Mesenteric fat pad (tissue), 1 donor: ENCODE measurements at places on chromosomes 1 and 21.

GRCh38 chr1:159879136-159879535, 16.7 kb upstream of the VSIG8 start:
- DNase-seq, result no peak

- no peak for DNase-seq
Observed at GRCh38 chr1:237041461-237041794, 556 bp upstream of the RYR2 start.

DNA sequence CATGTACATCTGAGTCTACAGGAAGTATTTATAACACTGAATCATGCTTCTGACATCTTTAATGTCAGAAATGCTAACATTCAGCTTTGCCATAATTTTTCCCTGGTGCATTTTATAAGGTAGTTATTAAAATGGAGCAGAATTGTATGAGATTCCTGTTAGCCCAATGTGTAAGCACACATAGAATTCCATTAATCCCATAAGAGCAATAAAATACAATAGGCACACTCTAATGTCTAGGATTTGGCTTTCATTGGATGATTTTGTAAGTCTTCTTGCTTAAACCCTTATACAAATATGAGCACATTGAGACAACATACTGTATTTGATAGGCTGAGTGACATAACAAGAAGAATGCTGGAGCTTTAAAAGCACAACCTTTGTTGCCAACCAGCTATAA, 256.4 kb downstream of the HMCN1 start:
- no peak for DNase-seq

DNA sequence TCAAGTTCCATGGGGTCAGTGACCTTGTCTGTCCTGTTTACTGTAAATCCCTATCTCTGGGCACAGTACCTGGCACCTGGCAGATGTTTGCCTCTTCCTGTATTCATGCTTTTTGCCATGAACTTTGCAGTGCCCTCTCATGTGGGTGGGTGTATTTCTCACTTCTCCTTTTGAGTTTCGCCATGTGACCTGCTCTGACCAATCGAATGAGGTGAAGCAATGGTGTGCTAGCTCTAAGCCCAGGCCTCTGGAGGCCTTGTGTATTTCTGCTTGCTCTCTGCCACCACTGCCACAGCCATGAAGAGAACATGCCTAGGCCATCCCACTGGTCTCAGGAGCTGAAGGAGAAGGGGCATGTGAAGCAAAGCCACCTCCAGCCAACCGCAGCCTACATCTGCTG, 185.5 kb upstream of the ZC3H12A start:
- DNase-seq, result no peak

GRCh38 chr1:207463571-207463970, 9.4 kb downstream of the CR2 start:
- DNase-seq, result no peak

DNA sequence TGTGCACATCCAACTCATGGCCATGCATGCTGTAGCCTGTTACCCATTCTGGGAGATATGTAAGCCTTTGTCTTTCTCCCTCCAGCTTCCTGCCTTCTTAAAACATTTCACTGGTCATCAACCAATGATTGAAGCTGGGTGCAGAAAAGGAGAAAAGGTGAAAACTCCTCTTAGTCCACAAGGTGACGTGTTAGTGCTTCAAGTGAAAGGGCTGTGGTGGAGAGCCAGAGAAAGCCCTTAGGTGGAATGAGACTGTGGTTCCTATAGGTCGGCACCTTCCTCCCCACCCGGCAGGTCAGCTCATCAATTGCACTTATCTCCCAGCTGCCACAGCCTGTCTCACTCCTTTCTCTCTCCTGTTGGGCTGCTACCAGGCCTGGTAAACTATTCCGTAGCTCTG, 30.4 kb downstream of the ERG start:
- no peak for DNase-seq

DNA sequence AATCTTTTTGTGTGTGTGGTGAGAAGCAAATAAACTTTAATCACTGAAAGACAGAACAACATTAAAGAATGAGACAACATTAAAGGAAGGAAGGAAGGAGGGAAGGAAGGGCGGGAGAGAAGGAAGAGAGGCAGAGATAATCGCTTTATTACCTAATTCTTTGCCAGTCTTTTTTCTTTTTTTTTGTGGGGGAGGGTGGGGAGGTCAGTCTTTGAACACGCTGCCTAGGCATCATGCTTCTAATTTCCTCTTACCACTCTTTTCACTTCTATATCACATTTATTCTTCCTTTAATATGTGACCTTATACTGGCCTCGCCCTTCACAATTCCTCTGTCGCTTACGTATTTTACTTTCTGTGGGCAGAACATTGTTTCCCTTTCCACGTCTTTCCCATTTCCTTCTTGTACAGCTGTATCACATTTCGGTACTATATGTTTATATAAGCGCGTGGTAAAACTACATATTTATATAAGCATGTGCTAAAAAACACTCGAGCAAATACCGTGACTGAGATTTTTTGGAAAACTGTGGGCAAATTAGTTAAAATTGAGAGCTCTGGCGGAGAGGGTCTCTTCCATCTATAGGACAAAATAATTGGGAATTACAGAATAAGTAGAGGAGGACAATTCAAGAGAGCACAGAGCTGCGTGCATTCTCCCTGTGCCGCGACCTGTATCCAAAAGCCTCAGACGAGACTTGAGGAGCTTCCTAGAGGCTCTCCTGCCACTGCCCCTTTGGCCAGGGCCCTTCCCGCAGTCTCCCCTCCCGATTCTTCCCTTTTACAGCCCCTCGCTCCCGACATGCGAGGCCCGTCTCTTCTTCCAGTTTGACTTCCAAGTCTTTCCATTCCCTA, 823 bp upstream of the PRKAA2 start:
- DNase-seq, result no peak

DNA sequence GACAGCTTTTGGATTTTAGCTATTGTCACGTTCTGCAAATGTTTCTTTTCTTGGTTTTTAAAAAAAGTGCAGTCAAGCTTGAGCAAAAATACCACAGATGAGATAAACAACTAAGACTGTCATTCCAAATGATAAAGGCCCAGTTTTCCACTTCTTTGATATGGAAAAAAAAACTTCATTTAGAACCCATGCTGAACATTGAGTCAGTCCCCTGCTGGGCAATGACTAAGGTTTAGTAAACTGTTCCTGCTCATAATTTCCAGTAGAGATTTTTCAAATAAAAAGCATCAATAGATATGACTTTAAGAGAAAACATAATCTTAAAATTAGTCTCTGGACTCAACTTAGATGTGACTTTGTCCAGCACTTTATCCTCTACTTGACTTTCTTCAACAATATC, 167.9 kb upstream of the C8B start:
- no peak for DNase-seq

- DNase-seq, result no peak
Observed at GRCh38 chr1:35753626-35754260, 16.0 kb downstream of the CLSPN start.

DNA sequence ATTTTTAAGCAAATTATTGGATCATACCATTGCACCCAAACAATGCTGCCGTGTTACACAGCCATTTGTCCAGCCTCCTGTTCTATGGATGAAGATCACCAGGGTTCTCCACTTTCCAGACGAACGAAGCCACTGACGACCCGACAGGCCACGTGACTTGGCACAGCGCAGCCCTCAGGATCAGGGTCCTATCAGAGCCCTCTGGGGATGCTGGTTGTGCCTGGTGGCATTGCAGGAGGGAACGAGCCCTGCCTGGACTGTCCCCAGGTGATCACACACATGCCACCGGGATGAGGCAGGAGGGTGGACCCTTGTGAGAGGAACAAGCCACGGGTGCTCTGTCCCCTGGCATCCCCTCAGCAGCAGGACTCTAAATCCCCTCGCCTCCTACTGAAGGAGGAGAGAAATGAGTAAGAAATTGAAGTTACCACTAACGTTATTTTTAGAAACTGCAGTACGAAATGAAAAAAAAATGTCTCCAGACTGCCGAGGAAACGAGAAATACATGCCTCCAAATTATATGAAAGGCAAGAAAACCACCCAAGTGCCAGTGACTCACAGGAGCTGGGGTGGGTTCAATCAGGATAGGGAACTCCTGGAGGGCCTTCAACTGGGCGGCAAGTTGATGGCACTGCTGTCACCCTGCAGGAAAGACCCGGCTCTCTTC, 58.7 kb upstream of the PDE9A start:
- peak; percentile 68 for DNase-seq

GRCh38 chr1:230376296-230376695, 49.8 kb downstream of the PGBD5 start:
- no peak for DNase-seq

DNA sequence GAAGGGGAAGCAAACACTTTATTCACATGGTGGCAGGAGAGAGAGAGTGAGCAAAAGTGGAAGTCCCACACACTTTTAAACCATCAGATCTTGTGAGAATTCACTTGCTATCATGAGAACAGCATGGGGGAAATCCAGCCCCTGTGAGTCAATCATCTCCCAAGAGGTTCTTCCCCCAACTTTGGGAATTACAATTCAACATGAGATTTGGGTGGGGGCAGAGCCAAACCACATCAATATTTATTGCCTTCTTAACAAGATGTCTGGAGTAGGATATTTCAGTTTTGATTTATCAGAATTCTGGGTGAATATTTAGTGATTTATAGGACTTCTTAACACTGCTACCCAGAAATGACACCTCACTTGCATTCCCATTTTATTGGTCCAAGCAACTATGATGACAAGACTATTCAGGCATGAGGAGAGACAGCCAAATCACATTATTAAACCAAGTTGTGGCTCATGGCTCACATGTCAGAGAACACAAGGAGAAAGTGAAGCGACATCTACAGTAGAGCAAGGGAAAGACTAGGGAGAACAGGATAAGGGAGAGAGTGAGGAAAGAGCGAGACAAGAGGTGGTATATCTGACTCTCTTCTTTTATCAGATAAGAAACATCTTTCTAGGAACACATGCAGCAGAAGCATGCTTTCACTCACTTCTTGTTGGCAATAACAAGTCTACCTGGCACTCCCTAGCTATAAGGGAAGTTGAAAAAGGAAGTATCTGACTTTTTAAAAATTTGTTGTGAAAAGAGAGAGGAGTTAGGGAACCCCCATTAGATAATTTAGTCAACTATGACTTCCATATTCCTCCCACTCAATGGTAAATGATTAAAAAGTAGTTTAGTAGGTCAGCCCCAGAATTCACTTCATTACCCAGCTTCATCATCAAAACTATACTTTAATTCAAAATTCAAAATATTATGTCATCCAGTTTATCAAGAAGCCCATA, 36.6 kb upstream of the PTPRC start:
- DNase-seq, result no peak

GRCh38 chr1:236143104-236143948, 987 bp downstream of the GPR137B start:
- DNase-seq, result no peak

GRCh38 chr1:8202182-8202905, 115.6 kb upstream of the SLC45A1 start:
- no peak for DNase-seq
